Activated CD8-positive, alpha-beta memory T cell treated with anti-CD3 and anti-CD28 coated beads for 1 hour (primary cell): ENCODE measurements at places on chromosomes 4 and X.

DNA sequence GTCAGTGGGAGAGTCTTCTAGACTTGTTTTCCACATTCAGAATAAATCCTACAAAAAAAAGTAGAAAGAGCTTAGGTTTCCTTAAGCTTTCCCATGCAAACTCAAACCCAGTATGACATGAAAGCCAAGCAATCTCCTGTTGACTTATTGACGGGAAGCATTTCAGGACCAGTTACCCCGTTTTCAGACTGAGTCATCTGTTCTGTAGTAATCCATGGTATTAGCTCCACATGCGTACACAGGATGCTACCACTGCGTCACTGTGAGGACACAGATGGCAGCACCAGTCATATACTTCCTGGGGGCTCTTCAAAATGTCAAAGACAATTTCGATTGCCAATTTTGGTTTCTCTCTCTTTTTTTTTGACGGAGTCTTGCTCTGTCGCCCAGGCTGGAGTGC is 224.9 kb upstream of the MAD2L1 start:
- DNase-seq = no peak

DNA sequence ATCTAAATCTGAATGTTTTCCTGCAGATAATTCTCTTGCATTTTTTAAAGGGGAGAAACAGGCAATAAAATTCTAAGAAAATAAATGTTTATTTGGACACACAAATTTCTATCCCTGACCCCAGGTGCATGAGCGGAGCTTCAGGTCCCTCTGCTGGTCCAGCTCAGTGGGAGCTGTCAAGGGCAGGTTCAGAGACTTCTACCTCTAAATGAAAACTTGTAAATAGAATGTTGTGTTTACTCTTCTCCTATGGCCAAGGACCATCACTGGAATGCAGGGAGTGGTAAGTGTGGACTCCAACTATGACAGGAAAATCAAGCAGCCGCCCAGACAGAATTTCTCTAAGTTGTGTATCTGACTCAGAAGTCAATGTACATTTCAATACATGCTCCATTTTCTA is 148.6 kb upstream of the TTC29 start:
- no peak for DNase-seq

DNA sequence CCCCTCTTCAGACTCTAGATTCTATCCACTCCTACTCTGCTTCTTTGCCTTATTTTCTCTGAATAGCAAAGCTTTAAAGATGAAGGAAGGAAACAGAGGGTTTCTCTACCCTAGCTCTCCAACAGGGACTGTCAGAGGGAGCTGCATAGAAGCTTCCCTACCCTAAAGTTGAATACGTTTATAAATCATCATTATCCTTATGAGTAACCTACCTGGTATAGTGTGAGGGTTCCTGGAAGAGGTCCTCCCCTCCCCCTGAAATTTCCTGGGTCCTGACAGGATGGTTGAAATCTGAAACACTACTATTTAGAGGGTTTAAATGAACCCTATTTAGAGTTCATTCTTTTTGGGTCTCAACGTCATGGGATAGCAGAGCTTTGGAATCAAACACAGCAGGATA is 187.0 kb upstream of the RBPJ start:
- DNase-seq = no peak

GRCh38 chr4:114286262-114286810 is 306.9 kb upstream of the ARSJ start:
- DNase-seq = no peak

GRCh38 chrX:45598861-45599260 is 398.2 kb upstream of the DIPK2B start:
- DNase-seq = no peak

GRCh38 chr4:168509786-168510185 is 12.9 kb downstream of the PALLD start:
- no peak for DNase-seq

DNA sequence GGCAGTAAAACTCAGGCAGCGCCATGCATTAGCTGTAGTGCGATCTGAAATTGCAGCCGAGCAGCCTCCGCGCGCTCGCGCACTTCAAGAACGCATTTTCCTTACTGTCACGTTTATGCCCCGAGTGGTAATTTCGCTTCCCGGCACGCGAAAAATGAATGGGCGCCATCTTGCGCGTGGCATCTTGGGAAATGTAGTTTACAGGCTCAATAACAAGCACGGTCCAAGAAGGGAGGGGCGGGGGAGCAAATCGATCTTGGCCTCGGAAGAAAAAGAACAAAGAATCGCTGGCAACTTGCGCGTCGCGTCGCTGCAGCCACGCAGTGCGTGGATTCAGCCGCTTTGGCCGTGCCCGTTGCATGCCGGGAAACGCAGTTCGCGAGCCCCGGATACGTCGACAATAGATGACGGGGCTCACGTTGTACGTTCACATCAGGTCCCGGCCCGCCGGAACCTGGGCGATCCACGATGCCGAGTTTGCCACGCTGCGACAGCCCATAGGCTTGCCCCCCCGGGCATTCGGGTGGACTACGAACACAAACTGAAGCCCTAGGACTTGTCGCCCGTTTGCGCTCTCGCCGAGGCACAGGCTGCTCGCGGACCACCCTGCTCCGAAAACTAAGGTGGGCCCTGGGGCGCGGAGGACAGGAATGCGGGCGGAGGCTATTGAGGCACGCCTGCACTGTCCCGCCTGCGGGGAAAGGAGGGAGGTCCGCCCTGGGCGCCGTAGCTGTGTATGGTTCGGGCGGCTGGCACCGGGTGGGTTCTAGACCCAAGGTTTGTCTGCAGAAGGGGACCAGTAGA is at the start of gene FTSJ1:
FTSJ1 (plus strand) TSS at position 426 of the 804 bp plus-strand sequence. CDS start 1,849 bp downstream, outside the sequence.
- peak; percentile 74 for DNase-seq

- no peak for DNase-seq
Measured at GRCh38 chr4:158540125-158540907, 18.6 kb downstream of the RXFP1 start.

- DNase-seq = no peak
Measured at GRCh38 chr4:74777531-74777930, 16.8 kb downstream of the BTC start.

- no peak for DNase-seq
Measured at GRCh38 chrX:136861877-136862276, 18.6 kb downstream of the RBMX start.

DNA sequence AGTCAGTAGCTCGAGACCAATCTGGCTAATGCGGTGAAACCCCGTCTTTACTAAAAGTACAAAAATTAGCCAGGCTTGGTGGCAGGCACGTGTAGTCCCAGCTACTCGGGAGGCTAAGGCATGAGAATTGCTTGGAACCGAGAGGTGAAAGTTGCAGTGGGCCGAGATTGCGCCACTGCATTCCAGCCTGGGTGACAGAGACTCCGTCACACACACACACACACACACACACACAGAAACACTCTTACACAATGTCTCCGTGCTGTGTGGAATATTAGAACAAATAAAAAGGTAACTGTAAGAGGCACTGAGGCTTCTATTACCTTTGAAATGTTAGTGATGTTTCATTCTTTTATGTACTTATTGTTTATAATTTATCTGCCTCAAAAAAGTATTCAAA is 326.6 kb downstream of the GPAT3 start:
- no peak for DNase-seq

GRCh38 chr4:88528861-88529260 is 5.3 kb upstream of the PYURF start:
- no peak for DNase-seq

- no peak for DNase-seq
Measured at GRCh38 chr4:129218360-129218759, 122.4 kb downstream of the C4orf33 start.

DNA sequence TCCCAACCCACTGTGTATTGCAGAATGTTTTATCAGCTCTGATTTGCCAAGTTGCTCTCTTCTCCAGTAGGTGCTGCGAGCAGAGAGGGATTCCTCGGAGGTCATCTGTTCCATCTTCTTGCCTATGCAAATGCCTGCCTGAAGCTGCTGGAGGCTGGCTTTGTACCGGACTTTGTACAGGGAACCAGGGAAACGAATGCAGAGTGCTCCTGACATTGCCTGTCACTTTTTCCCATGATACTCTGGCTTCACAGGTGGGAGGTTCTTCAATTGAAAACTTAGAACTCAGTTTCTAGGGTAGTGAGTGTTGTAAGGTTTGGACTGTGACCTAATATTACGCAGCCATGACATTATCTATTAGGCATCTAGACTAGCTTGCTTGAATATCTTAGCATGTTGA is 24.9 kb downstream of the AR start:
- no peak for DNase-seq

DNA sequence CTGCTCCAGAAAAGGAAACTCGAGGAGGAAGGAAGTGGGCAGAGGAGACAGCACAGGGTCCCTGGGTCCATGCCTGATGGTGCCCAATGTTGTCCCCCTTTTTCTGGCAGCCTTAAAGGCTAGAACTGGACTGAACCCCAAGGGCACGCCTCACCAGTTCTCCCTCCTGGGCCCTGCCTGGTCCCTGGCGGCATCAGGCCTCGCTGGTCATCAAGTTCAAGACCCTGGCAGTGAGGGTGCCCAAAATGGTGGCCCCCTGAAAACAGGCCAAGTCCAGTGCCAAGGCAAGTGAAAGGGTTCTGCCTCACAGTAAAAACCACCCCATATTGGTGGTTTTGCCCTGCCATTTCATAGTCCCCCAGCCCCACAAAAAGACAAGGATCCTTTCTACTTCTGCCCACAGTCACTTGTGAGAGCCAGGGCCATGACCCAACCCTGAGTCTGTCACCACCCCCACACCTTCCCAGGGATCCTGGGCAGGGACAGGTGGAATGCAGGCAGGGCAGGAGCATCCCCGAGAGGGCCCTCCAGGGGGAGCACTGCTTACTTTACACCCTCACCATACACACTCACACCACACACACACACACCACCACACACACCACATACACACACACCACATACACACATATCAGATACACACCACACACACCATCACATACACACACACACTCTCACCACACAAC is 107.6 kb downstream of the DCTD start:
- no peak for DNase-seq

DNA sequence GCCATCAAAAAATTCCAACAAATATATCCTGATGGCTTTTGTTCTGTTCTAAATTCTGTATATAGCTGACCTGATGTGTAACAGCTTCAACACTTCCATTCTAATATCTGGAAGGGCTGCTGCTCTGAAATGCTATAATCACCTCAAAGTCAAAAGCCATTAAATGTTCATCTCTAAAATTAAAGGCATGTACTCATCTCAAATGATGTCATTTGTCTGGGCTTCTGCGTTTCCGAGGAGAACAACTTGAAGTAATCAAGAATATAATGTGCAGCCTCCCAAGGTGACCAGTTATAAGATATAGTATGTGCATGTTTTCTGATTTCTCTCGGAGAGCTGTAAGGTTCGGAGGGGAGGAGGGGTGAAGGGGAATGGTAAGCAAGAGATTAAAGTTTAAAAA is 237.6 kb downstream of the SCFD2 start:
- no peak for DNase-seq

- DNase-seq = no peak
Measured at GRCh38 chrX:35617836-35618235, 180.3 kb upstream of the MAGEB16 start.

DNA sequence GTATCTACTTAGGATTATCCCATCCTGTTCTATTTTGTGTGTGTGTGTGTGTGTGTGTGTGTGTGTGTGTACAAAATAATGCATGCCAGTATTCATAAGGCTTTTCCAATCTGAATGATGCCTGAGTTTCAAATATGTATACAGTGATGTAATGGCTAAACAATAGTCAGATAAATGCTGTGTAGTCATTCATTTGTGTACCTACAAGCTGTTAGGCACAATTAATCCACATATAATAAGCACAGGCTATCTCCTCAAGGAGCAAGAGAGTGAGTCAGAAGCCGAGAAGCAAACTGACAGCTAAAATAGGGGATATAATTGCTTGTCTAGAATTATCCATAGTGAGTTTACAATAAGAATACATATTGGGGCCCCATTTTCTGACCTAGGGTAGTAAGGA is 15.7 kb downstream of the DMD start:
- no peak for DNase-seq

DNA sequence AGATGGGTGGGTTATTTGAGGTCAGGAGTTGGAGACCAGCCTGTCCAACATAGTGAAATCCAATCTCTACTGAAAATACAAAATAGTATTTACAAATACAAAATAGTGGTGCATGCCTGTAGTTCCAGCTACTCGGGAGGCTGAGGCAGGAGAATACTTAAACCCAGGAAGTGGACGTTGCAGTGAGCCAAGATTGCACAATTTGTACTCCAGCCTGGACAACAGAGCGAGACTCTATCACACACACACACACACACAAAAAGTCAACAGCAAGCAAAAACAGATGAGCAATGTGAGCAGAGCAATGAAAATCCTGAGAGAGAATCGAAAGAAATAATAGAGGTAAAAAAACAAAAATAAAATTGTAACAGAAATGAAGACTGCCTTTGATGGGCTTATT is 168.8 kb downstream of the PCDH18 start:
- DNase-seq = no peak

DNA sequence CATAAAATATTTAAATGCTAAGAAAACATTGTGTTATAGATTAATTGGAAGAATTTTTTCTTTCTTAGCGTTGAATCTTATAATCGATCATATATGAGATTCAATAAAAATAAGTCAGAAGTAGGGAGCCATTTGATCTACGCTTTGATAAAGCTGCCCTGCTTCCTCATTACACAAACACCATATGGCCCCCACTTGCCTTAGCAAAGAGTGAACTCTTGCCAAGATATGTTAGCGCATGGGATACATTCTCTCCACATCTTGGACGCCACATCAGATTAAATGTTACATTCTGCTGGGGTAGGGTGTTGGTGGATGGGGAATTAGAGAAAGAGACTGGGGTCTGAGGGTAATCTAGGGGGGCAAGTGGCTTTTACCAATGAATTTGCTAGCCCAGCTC is 207.7 kb upstream of the MID1 start:
- no peak for DNase-seq
